ENCODE measurements at places on chromosomes 3 and 15.

- no peak for DNase-seq
Measured at GRCh38 chr3:32436816-32437189, 45.1 kb downstream of the CMTM7 start.

- no peak for DNase-seq
Measured at GRCh38 chr3:171428321-171428787, 31.9 kb downstream of the TNIK start.

DNA sequence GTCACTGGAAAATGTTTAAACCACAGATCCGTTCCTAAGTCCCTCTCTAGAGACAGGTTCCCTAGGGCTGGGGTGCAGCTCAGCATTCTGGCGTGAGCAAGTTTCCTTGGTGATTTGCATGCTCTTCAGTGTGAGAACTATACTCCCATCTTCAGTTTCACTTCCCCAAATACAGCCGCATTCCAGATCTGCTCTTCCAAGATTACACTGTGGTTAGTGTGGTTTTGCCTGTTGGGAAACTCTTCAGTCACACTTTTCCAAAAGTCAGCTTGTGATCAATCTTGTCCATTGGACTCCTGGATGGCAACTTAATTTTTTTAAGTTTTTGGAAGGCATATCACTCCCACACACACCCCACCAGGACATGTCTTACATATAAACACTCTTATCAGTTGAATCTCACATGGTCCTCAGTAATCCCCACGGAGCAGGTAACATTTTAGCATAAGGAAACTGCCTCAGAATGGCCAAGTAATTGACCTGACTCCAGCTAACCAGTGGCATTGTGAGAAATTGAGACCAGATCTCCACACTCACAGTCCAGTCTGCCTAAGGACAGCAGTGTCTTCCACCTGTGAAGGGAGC lies 33.5 kb upstream of the PTPN23 start:
- peak; percentile 48 for DNase-seq

GRCh38 chr3:123084192-123084591 lies 17.4 kb downstream of the PDIA5 start:
- no peak for DNase-seq

- no peak for DNase-seq
Measured at GRCh38 chr15:73346735-73347312, 21.9 kb downstream of the HCN4 start.

DNA sequence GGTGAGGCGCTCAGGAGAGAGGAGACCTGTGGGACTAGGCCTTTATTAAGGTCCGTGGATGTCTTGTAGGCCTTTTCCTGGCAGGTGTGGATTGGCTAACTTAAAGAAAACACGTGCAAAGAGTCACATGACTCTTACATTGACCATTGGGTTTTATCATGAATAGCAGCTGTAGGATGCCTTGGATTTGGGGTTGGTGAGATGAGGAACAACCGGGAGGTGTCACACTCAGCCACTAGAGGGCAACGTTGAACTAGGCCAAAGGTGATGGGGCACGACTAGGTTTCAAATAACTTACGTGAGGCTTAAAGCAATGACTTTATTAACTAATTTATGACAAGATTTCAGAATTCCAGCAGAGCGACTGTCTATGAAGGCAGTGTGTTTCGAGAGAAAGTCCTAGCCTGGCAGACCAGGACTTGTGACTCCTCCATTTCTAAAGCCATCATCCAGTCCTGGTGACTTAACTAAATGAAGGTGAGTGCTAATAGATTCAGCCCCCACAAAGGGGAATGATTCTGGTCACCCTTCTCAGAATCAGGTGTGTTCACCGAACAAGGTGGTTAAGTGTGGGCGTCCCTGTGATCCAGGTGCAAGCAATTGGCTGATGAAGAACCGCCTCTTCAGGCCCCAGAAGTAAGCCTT lies 345.6 kb downstream of the MCTP2 start:
- DNase-seq: no peak

- no peak for DNase-seq
Measured at GRCh38 chr3:165859061-165859460, 21.8 kb upstream of the BCHE start.

Data from GM04504 (cell line).